ENCODE measurements at places on chromosomes 12 and 14. TPM values are rescaled to one million over a fixed set of nuclear protein-coding genes. Genes with fewer than 3 reads are reported as not detected.

DNA sequence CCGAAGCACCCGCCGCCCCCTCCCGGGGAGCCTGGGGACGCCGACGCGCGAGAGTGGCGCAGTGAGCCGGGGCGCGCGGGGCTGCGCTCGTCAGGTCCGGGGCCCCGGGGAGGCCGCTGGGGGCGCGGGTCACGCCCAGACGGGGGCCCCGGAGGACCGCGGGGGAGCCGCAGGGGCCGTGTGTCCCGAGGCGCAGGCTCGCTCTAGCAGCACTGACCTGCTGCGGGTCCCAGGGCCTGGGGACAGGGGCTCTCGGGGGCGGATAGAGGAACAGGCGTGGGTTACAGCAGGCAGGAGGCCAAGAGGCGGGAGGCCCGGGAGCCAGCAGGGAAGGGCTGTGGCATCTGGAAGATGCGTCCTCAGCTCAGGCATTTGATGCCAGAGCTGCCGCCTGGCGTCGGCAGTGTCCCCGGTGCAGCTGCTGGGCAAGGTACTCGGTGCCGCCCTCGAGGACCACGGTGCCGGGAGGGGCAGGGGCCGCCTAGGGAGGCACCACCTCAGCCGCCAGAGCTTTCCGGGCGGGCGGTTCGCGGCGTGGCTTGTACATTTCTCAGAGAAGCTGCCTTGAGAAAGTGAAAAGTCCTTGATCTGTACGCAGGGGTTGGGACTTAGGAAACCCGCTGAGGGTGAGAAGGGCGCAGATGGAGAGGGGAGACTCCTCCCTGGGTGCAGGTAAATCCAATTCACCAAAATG, 1.2 kb downstream of the WNT5B start:
- DNase-seq, result no peak

- DNase-seq, result peak; percentile 32
Measured at GRCh38 chr12:105659355-105660075, 329.0 kb downstream of the C12orf75 start.

DNA sequence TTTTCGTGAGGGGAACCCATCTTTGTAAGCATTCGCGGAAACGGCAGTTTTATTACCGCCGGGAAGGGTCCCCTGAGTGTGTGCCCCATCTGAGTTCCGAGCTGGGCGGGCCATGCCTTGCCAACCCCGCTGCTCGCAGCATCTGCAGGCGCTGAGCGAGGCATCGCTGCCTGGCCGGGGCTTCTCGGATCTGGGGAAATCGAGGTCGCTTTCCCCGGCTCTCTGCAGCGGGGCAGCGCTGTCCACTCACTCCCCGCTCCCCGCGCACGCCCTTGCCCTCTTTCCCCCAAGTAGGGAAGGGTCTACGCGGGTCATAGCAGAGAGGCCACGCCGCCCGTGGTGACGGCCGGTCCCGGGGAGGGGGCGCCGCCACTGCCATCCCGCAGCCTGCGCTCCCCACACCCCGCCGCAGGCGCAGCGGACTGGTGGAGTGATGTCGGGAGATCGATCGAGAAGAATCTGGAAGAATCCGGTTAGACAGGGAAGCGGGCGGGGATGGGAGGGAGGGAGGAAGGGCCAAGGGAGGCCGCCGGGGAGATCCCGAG, 507 bp upstream of the FKBP4 start:
- DNase-seq, result no peak

GRCh38 chr12:45204757-45205156, 11.1 kb upstream of the ANO6 start:
- DNase-seq, result no peak

DNA sequence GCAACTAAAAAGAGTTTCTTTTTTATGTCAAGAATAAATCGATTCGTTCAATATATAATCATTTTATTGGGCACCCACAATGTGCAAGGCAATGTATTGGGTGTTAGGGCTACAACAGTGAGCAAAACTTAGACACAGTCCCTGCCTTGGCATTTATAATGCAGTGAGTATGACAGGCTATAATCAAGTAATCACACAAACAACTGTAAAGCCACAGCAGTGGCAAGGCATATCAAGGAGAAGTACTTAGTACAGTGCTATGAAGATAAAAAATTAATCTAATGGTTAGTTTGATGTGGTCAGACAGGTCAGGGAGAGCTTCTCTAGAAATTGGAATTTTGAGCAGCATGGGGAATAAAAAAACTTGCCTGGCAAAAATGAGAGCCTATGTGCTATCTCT, 39.5 kb upstream of the OTOGL start:
- no peak for DNase-seq

DNA sequence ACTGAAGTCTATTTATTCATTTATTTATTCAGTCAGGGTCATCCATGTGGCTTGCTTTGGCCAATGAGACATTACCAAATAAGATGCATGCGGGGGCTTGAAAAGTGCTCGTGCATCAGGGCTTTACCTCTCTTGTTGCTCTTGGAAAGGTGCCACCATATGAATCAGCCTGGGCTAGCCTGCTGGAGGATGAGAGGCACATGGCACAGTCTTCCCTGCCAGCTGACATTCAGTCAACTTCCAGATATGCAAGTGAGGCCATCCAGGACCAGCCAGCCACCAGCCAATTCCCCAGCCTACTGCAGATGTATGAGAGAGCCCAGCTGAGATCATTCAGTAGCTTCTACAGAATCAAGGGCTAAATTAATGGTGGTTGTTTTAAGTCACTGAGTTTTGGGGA, 105.2 kb upstream of the RPH3A start:
- peak; percentile 42 for DNase-seq

GRCh38 chr14:98544174-98544573, 727.8 kb downstream of the BCL11B start:
- no peak for DNase-seq

DNA sequence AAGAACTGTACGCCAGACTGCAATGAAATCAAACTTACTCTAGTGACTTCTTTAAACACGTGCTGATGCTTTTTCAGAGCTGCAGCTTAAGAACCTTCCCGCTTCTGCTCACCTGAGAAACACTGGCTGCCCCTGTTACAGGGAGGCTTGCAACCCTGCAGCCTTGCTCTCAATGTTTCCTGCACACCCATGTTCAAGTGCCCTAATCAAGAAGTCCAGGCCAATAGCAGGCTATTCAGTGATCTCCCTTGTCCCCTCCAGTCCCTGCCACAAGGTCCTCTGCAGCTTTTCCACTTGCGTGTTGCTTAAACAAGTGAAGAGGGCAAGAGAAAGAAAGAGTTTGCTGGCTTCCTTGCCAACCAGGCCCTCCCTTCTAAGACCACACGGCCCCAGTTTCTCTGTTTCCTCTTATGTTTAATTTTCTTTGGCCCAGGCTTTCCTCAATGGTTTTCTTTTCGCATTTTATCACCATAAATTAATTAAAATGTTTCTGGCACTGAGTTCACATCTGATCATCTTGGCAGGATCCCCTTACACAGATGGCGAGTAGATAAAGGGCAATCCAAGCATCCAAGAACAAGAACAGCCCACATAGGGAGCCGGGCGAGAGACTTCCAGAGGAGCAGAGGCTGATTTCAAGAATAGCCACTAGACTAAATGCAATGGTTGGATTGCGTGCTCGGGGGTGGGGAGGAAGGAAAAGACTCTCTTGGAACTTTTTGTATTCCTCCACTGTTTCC, 82.3 kb upstream of the CDKN3 start:
- no peak for DNase-seq

DNA sequence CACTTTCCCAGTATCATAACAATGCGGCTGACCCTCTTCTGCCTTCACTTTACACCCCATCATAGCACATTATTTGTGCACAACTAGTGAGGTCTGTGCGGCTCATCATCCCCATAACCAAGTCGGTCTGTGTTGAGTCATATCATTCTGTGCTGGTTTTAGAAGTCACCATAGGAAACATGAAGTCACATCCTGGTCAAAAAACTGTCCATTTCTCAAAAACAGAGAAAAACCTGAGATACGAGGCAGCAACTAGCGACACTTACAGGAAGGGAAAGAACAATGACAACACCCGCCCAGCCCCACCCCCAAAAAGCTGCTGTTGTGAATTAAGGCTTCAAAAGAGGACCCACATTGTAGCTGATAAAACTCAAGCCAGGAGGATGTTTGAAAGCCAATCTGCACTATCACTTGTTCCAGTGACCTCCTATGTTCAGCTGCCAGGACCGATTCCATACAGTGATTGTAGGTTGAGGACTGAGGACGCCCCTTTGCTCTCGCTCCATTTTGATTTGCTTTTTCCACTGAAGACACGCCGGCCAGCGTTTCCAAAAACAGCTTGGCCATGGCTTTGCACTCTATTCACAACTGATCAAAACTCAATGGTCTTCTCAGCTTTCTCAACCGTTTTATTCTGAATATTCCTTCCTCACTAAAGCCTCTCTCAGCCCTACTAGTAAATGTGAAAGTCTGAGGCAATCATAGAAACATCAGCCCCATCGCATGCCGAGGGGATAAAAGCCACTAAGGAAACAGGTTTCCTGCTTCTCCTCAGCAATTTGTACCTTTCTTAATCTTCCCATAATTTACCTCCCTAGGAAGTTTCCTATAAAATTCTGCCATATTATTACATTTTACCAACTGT, 87.5 kb downstream of the DUSP16 start:
- no peak for DNase-seq

- no peak for DNase-seq
Measured at GRCh38 chr14:50353126-50353525, 41.0 kb downstream of the DMAC2L start.

- no peak for DNase-seq
Measured at GRCh38 chr12:131672311-131672940, 38.5 kb upstream of the SFSWAP start.

GRCh38 chr12:1880153-1880845, 38.2 kb downstream of the CACNA2D4 start:
- DNase-seq, result no peak

- DNase-seq, result peak; percentile 56
Measured at GRCh38 chr12:127628645-127629044, 638.3 kb upstream of the TMEM132C start.

DNA sequence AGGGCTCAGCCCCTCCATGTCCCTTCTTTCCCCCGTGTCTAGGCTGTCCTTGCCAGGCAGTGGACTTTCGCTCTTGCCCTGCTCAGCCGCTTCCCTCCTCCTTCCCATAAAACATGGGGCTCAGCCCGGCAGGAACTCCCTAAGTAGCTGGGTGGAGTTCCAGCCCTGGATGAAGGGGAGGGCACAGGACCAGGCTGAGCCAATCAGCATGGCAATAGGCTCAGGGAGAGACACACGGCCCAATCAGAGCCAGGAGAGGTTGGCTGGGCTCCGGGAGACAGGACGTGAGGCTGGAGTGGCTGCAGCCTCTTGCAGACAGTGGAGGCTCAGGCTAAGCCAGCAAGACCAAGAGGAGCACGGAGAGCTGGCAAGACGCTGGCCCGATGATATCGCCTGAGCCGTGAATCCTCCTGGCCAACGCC, 54.3 kb downstream of the GALNT9 start:
- DNase-seq, result peak; percentile 90

- DNase-seq, result no peak
Measured at GRCh38 chr14:86003998-86004397, 474.1 kb downstream of the FLRT2 start.

- no peak for DNase-seq
Measured at GRCh38 chr14:79852950-79853744, 358.2 kb downstream of the DIO2 start.

- DNase-seq, result no peak
Measured at GRCh38 chr14:56216626-56217379, 98.6 kb downstream of the PELI2 start.

DNA sequence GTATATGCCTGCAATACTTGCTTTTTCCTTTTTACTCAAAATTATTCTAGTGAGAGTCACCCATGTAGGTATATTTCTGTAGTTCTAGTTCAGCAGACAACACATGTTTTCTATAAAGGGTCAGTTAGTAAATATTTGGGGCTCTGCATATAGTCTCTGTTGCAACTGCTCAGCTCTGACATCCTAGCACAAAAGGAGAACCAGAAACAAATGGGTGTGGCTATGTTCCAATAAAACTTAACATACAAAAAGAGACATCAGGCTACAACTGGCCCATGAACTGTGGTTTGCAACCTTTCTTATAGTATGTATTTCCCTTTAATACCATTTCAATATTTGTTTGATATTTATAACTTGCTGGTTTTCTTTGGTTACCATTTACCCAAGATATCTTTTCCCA, 11.9 kb downstream of the NT5DC3 start:
- no peak for DNase-seq

- no peak for DNase-seq
Measured at GRCh38 chr14:39319381-39319780, 85.7 kb downstream of the MIA2 start.

DNA sequence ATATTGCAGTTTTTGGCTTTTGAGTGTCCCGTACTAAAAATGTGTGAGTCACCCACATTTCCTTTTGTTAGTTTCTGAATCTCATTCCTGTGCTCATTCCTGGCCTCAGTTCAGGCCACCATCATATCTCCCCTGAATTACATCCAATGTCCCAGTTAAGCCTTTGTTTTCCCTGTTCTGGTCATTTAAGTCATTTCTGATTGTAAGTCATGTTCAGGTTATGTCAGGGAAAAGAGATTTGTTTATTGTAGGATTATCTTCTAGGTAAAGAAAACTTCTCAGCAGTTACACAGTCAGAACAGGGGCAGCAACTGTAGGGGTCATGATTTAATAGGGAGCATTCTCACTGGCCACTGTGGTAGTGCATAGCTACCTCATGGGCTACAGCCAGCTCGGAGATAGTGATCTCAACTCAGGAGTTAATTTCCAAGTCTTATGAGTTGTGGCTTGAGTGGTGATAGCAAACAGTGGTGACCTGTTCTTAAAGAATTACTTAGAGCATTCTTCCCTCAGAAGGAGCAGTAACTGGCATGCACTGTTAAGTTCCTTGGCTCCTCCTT, 6.7 kb downstream of the DDX47 start:
- DNase-seq, result peak; percentile 97

- no peak for DNase-seq
Measured at GRCh38 chr12:90682398-90682797, 272.6 kb downstream of the CCER1 start.

Gene GUCY2C
- not detected for total RNA-seq

Gene PLEKHG7
- not detected for total RNA-seq

Gene GPRC5D
- total RNA-seq, result not detected

Gene CPNE6
- total RNA-seq, result not detected

Gene PRH2
- total RNA-seq, result not detected

Gene SERPINA9
- 0.34 TPM for total RNA-seq

Gene NFYB
- 34.9 TPM for total RNA-seq
